ENCODE measurements at places on chromosomes 2 and 18.

GRCh38 chr2:19541884-19542283, 183.5 kb upstream of the OSR1 start:
- DNase-seq, result no peak

GRCh38 chr2:317501-318424, 29.9 kb upstream of the ALKAL2 start:
- DNase-seq, result peak; percentile 36

DNA sequence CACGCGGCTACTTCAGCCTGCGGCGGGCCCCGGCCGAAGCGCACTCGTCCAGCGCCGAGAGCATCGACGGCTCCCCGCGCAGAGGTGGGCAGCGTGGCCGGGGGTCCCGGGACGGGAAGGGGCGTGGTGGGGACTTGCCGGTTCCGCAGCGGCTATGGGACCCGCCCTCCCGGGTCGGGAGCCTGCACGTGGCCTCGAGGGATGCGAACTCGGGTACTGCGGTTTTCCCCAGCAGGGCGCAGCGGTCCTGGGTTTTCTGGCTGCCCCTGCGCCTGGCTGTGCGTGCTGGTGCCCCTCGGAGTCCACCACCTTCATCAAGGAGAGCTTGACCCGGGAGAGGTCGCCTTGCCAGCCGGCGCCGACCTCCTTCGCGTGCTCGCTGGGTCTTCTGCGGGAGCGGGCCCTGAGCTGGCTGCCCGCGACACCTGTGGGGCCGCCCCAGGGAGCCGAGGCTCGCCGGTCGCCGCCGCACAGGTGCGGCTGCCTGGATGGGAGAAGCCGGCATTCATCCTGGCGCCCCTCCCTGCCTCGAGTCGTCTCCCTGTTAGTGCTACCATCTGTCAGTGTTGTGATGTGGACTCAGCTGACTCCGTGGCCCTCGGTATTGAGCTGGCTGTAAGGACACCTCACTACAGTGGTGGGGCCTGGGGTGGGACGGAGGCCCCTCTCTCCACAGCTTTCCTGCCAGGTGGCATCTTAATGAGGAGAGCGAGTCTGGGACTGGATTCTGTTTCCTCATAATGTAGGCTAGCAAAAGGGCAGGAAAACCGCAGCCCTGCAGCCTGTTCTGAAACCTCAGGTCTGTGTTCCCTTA, 177.3 kb downstream of the AGAP1 start:
- DNase-seq, result no peak

DNA sequence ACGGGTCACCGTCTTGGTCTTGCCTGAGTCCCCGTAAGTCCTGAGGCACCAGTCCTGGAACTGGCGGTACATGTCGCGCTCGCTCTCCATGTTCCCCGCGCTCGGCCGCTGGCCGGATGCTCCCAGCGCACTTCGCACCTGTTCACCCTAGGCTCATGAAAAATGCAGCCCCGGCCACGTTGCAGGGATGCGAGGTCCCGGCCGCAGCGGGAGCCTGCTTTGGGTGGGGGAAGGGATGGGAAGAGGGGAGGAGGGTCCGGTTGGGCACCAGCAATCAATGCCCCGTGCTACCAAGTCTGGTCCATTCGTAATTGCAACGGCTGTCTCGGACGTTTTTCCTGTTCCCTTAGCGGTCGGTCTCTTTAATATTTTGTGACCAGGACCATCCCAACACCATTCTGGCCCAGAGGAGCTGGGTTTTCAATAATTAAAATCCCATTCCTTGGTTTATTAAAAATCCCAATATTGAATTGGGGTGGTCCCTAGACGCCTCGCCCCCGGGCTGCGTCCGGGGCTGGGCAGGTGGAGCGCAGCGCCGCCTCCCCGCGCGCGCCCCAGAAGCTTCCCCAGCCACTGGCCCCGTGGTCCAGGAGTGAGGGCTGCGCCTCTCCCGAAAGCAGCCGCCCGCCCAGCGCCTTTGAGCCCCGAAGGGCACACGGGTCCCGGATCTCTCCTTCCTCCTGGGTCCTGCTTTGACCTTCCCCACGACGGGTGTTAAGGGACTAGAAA, 1.4 kb downstream of the NOL4 start:
- DNase-seq, result no peak

GRCh38 chr2:20241973-20242726, 17.2 kb upstream of the SDC1 start:
- DNase-seq, result no peak

DNA sequence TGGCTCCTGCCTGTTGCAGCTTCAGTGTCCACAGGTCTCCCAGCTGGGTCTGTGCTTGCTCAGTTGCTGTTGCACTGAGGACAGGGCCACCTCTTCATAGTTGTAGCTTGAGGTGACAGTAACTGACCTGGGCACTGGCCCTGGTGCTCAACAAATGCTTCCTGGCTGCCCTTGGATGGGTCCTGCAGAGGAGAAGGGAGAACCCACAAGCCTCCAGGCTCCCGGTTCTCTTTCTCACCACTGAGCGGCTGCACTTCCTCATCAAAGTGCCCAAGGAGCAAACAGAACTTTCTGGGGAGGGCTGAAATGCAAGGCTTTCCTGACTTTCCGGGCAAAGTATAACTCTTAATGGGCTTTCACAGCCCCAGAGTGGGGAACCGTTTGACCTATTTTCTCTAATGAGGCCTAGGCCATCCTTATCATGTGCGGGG, 38.7 kb downstream of the LCT start:
- DNase-seq, result no peak

DNA sequence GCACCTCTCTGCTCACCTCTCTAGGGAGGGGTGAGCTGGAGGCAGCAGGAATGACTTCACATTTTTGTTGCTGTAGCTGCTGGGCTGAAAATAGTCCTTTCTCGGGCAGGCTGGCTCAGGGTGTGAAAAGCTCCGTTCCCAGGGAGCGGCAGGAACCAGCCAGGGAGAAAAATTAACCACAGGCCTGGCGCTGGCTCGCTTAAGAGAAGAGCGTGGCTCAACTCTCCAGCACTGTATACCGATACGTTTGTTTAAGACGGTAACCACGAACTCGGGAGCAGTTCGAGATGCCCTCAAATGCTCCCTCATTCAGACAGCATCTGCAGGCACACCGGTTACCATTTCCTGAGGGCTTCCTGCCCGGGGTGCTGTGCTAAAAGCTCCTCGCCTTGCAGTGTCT, 129.6 kb downstream of the CELF4 start:
- no peak for DNase-seq

DNA sequence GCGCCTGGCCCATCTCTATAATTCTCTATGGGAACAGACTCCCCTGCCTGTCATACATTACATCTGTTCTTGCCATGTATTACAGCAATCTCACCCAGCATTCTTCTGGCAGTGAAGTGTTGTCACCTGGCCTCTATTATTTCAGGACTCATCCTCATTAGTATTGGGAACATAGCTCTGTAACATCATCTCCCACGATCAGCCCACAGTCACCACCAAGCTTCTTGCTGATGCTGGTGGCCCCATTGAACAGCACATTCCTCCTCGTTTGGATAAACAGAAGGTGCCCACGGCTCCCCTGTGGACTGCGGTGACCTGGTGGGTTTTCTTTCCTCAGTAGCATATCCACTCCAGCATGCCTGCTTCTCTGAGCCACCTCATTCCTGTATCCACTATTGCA, 21.5 kb downstream of the CHCHD5 start:
- DNase-seq, result no peak

DNA sequence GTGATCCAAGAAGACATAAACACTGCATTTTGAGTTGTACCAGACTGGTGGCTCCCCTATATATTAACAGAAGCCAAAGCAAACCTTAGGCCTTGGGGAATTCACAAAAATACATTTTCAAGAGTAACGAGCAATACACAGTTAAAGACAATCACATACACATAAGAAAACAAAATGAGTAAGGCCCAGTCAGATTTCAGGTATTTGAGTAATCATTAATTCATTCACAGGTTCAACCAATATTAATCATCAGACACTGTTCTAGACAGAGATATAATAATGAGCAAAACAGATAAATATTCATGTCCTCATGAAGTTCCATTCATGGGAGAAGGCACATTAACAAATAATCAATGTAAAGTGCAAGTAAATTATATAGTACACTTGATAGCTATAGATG, 9.6 kb downstream of the STPG4 start:
- no peak for DNase-seq

GRCh38 chr2:200310545-200310971, 4.1 kb downstream of the SPATS2L start:
- DNase-seq, result no peak

- peak; percentile 17 for DNase-seq
These were observed 11.3 kb downstream of the NCL start for GRCh38 chr2:231452799-231453508.

- DNase-seq, result no peak
These were observed 362.4 kb upstream of the SOX11 start for GRCh38 chr2:5329763-5330162.

GRCh38 chr2:126302043-126302442, 353.9 kb upstream of the GYPC start:
- DNase-seq, result no peak

GRCh38 chr2:147847746-147848391, 3.0 kb downstream of the ACVR2A start:
- peak; percentile 26 for DNase-seq

DNA sequence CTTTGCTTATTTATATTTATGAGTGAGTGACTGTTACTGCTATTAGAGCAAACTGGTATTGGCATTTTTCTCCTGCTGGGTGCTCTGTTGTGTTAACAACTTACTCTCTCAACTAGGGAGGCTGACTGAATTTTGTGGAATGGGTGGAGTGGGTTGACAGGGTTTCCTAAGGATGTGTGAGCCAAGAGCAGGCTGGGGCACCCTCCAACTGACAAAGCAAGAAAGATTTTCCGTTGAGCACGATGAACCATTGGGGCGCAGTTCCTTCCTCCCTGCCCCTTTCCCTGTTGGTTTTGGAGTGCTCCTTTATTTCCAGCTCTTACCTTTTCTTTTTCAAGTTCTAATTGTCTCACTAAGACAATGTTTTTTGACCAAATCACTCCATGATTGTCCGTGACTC, 20.3 kb downstream of the SEH1L start:
- no peak for DNase-seq

GRCh38 chr2:59912042-59912441, 641.4 kb downstream of the BCL11A start:
- no peak for DNase-seq

DNA sequence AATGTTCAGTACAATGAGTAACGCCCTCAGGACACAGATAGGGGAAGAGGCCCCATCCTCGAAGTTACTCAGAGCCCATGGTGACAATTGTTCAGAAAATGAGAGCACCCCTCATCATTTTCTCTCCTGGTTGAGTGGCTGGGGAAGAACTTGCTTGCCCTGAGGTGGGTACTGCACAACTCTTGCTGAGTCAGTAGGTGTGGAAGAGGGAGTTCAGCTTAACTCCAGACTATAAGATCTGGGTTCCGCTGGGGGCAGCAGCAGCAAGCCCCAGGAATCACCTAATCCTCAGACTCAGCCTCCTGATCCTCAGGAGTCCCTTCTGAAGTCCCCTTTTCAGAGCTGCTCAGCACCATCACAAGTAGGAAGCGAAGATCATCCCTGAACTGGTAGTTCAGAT, 123.7 kb downstream of the PIEZO2 start:
- no peak for DNase-seq

GRCh38 chr18:64185987-64186386, 37.1 kb upstream of the LINC00305 start:
- no peak for DNase-seq

DNA sequence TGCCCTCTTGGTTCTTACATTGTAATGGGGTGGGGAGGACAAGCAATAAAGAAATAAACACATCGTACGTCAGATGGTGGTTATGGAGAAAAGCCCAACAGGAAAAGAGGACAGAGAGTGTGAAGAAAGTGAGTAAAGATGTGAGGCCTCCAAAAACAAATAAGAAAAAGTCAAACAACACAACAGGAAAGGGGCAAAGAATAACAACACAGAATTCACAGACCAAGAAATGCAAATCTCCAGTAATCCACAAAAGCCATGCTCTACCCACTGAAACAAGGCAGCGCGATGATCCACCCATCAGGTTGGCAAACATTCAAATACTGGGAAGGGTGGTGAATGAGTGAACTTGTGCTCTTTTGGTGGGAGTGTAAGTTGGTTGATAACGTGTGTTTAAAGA, 16.7 kb upstream of the DUSP2 start:
- no peak for DNase-seq

GRCh38 chr2:120701499-120701898, 34.2 kb upstream of the GLI2 start:
- no peak for DNase-seq

GRCh38 chr2:149058936-149059335, 20.4 kb downstream of the LYPD6B start:
- no peak for DNase-seq

- no peak for DNase-seq
These were observed 4.6 kb downstream of the NEURL3 start for GRCh38 chr2:96500385-96501066.

DNA sequence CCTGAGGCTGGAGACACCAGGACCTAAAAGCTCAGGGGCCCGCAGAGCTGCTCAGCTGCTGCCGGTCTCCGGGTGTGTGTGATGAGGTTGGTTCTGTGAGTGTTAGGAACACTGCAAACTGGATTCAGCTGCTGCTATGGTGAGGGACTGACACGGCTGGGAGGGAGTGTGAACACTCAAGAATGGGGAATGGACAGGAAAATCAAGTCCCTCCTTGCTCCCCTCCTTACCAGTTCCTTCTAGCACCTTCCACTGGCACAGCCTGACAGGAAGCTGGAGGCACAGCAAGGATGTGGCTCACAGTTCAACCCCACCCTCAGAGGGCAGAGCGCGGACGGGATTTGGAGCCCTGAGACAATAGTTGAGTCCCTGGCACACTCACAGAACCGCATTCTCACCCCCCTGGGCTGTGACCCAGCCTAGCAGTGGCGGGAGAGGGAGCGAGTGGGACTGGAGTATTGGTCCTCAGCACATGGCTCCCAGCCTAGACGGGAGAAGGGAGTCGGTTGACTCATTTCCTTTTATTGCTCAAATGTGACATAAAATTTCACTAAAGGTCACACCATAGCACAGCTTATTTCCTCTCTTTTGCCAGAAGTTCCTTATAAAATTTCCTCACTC, 42.5 kb downstream of the LRRC30 start:
- DNase-seq, result peak; percentile 91

GRCh38 chr2:60441800-60442199, 111.7 kb downstream of the BCL11A start:
- no peak for DNase-seq

- peak; percentile 45 for DNase-seq
These were observed 15.5 kb upstream of the DAPL1 start for GRCh38 chr2:158779621-158780020.

DNA sequence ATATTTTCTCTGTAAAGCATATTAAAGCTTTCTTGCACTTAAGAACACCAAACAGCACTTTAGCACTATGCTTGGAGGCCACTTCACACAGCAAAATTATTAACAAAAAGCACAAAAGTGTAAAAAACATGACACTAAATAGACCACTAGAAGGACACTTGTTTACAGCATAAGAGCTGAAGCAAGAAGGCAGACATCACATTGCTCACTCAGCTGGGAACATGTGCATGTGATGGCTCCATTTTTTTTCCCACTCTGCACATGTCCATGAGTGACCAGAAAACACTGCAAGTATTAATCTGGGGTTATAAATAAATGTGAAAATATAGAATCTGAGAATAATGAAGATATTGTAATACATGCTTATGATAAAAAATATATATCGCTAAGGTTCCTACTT, 103.1 kb upstream of the MAPRE2 start:
- no peak for DNase-seq
